ENCODE measurements at places on chromosomes 5 and 9. TPM values are rescaled to one million over a fixed set of nuclear protein-coding genes. Genes with fewer than 3 reads are reported as not detected.

- DNase-seq, result no peak
Measured at GRCh38 chr5:110853267-110853666, 114.5 kb downstream of the SLC25A46 start.

DNA sequence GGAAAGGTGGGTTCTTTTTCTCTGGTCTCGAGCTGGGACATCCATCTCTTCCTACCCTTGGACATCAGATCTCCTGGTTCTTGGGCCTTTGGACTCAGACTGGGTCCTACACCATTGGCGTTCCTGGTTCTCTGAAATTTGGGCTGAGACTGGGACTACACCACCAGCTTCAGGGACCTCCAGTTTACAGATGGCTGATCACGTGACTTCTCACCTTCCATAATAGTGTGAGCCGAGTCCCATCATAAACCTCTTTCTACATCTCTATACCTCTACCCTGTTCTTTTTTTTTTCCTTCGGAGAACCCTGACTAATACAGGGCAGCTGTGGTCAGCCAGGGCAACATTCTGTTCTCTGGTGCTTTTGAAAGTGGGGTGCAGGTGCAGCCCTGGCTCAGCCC is 27.2 kb upstream of the RXRA start:
- no peak for DNase-seq

DNA sequence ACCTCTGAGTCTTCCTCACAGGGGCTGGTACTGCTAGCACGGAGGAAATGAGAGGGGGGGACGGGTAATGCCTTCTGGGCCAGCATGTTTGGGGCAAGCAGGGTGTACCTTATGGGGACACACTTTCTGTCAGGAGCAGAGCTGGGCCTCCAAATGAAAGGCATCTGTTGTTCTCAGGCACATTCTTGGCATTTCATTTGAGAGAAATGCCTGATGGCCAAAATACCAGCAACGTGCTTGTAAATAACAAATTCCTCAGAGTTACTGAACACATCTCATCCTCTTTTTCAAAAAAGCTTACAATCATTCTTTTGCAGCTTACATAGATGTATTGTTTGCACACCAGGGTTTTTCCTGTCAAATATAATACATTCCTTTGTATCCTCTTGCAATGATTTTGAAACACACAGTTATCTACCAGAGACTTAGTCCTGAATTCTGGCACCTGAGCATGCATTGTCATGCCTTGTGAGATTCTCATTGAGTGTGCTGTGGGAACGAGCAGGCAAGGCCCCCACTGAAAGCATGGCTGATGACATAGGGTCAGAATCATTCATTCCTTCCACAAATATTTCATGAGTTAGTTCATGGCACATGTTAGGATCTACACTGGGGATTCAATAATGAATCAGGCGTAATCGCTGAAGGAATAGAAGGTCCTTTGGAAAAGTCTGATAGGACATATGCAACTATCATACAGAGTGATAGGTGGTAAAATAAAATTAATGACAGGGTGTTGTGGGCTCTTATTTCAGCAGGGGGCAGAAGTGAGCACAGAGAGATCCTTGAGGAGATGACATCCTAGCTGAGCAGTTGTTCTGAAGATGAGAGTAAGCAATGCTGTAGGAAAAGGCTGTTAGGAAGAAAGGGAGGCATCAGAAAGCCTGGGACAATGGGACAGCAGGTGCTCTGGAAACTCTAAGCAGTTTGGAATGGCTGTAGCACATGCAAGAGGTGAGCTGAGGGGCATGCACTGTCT is 260.9 kb upstream of the TUT7 start:
- DNase-seq, result no peak

The TRIM7 gene
- 0.13 TPM for polyA plus RNA-seq

The ATP10B gene
- polyA plus RNA-seq, result 0.70 TPM

The C9orf43 gene
- 2.3 TPM for polyA plus RNA-seq

GRCh38 chr9:107169796-107170195 is 113.3 kb upstream of the RAD23B start:
- DNase-seq, result no peak

DNA sequence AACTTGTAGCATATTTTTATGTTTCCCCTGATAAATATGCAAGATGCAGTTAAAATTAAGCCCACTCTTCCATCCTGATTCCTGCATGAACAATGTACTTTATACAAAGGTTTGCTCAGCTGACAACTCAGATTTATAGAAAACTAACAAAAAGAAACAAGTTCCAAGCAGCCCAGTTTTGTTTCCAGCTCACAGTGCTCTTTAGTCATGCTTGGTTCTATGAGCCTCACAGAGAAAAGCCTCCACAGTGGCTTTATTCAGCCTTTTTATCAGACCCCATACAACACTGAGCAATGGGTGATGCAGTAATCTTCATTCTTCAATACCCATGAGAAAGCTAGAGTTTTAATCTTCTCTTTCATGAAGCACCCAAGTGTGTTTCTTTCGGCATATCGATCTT is 329.6 kb downstream of the SLCO4C1 start:
- DNase-seq, result no peak

The ZNF618 gene
- polyA plus RNA-seq, result 47.9 TPM

The DMRT2 gene
- 2.0 TPM for polyA plus RNA-seq

The RASEF gene
- polyA plus RNA-seq, result 8.5 TPM

The ANKRD34B gene
- 0.32 TPM for polyA plus RNA-seq

DNA sequence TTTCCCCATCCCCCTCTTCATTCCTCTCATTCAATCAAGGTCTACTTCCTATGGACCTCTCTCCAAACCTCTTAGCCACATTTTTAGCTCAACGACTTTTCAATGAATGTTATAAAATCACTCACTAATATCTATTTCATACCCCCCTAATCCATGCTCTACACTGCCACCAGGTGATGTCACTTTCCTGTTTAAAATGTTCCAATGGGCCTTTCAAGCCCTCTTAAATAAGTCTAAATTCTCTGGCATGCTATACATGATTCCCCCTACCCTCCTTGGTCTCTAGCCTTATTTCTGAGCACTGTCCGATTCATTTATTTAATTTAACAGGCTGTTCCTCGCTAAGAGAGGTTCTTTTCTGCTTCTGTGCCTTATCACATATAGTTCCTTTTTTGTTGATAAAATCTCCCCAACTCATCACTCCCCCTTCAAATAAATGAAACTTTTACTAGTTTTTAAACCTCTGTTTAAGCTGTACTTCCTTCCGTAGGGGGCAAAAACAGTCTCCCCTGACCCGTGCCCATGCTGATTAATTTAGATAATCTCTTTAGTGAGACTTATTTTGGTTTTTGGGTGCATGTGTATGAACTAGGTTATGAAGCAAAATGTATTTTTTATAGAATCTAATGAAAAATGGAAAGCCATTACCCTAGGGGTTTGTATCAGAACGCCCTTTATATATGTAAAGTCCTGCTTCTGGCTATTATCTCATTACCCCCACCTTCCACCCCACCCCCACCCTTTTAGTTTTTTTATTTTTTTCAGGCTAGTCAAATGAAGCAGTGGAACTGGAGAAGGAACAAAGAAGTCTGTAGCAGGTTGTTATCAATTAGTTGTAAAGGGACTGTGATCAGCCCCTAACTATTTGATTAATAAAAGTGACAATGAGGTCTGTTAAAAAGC is 9.0 kb downstream of the ABHD17B start:
- no peak for DNase-seq

GRCh38 chr5:100595812-100596173 is 60.6 kb downstream of the FAM174A start:
- DNase-seq, result no peak

GRCh38 chr5:40321514-40321913 is 358.2 kb upstream of the PTGER4 start:
- no peak for DNase-seq

DNA sequence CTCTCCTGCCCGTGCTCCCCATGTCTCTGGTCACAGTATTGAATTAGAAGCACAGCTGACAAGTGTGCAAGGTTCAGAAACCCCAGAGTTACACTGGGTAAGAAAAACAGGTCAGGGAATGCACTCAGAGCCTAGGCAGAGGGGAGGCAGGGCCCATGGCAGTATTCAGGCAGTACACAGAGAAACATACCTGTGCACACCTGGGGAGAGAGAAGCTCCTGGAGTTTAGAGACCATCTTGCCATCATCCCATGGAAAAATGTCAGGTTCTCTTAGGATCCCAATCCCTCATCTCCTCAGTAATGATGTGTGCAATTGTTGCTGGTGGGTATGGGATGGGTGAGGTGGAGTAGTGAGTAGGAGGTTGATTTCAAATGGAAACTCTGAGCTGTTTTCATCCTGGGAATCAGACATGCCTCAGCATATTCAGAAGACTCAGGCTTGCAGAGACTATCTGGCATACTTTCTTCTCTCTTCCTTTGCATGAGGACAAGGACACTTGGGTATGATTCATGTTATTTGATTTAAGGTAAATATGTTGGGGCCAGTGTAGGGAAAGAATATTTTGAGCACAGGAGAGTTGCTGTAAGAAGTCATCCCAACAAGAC is 228.5 kb downstream of the ESM1 start:
- DNase-seq, result no peak

DNA sequence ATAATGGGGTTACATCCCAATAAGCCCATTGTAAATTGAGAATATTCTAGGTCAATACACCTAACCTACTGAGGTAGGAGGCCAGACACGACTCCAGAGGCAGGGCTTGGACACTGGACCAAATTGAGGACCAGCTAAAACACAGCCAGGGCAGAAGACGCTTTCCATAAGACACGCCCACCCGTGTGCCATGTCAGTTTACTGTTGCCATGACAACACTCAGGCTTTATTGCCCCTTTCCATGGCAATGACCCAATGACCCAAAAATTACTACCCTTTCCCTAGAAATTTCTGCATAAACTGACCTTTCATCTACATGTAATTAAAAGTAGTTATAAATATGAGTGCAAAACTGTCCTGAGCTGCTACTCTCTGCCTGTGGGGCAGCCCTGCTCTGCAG is 31.5 kb downstream of the SLC22A4 start:
- DNase-seq, result no peak

DNA sequence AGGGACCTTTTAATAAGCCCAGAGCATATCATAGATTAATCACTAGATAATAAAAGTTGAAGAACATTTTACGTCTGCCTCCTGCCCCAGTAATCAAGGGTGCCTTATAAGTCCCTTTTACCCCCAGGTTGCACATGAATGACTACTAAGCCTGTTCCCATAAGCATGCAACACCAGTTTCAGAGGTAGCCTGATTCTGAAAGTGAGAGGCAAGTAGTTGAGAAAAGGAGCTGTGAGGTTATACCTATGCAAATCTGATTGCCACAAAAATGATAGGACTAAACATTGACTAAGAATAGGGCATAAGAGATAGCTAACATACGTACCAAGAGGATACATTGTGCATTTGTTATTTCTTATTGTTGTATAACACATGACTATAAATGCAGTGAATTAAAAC is 681.9 kb downstream of the ISL1 start:
- DNase-seq, result no peak

DNA sequence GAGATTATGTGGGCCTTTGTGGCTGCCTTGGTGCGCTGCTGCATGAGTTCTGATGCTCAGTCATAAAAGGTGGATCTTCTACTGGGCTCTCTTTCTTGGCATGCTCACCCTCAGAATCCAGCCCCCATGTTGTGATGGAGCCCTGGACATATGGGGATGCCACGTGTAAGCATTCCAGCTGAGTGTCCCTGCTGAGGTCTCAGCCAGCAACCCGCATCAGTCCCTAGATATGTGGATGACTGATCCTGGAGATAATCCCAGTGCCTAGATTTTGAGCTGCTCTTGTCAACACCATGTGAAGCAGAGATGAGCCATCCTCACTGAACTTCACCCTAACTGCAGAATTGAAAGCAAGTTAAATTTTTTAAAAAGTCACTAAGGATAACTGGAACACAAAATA is 390.1 kb downstream of the DMRT2 start:
- DNase-seq, result no peak

GRCh38 chr5:122707796-122708195 is 67.1 kb upstream of the SNX2 start:
- DNase-seq, result no peak

GRCh38 chr9:107068581-107068980 is 205.6 kb downstream of the ZNF462 start:
- DNase-seq, result no peak

- DNase-seq, result no peak
Measured at GRCh38 chr5:58466939-58467338, 7.1 kb upstream of the PLK2 start.

GRCh38 chr5:88480245-88480644 is 211.6 kb upstream of the TMEM161B start:
- DNase-seq, result no peak

Measured in left kidney (tissue), 8 donors.